ENCODE measurements at places on chromosomes 13 and 19. TPM values are rescaled to one million over a fixed set of nuclear protein-coding genes. Genes with fewer than 3 reads are reported as not detected.

DNA sequence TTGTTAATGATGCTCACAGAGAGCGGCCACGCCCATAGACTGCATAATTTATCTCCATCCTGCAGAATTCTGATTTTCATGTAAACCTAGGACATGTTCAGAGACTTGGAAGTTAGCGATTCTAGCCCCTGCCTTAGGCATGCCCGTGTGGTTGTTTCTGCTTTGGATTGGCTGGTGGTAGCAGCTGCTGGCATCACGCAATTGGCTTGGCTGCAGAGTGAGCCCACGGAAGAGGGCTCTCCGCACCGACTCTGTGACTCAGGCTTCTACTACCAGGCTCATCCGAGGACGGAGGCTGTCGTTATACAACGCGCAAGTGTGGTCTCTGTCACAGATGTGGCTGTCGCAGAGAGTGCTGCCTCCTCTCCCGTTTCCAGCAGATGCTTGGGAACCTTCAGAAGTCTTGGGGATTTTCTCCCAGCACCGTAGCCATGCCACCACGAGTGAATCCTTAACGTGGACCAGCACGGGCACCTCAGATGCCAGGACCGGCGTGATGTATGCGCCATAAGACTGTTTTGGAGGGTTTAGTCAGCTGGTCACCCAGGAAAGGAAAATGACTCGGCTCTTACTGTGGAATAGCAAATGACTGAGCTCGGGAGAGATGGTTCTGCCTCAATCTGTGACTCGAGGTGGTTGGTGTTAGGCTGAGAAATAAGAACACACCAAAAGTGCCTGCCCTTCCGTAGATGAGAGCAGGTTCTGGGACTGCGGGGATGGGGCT is 61.0 kb upstream of the F7 start:
- no peaks in the 10 kb centered on the region for H3K27me3 ChIP-seq
- H3K4me1 ChIP-seq = no peaks in the 10 kb centered on the region
- no peak overlapping the region for H3K4me3 ChIP-seq
- no peak overlapping the region for H3K27ac ChIP-seq
- peaks cover 3% of the 10 kb centered on the region for H3K36me3 ChIP-seq
- no peak for DNase-seq

DNA sequence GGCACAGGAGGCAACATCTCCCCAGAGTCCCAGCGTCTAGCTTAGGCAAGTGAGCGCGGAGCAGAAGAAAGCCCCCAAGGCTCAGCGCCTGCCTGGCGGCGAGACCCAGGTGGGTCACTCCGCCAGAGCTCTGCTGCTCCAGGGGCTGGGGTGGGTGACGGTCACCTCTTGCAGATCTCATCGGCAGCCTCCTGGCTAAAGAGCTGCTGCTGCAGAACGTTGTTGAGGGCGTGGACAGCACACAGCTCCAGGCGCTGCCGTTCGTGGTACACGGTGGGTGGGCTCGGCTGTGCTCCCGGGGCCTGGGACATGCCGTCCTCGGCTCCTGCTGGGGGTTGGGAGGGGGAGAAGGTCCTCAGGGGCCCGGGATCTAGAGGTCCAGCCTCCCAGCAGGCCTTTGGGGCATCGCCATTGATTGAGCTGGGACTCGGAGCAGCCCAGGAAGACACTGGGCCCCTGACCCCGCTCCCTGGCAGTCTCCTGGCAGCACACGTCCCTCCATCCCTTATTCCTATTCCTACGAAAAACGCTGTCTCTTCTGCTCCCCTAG is 795 bp downstream of the JOSD2 start:
- peaks cover 4% of the 10 kb centered on the region for H3K27me3 ChIP-seq
- peaks cover 23% of the 10 kb centered on the region for H3K4me1 ChIP-seq
- peak overlapping the region; percentile 63 for H3K27ac ChIP-seq
- peaks cover 5% of the 10 kb centered on the region for H3K36me3 ChIP-seq
- peak overlapping the region; percentile 79 for H3K4me3 ChIP-seq
- no peak for DNase-seq

DNA sequence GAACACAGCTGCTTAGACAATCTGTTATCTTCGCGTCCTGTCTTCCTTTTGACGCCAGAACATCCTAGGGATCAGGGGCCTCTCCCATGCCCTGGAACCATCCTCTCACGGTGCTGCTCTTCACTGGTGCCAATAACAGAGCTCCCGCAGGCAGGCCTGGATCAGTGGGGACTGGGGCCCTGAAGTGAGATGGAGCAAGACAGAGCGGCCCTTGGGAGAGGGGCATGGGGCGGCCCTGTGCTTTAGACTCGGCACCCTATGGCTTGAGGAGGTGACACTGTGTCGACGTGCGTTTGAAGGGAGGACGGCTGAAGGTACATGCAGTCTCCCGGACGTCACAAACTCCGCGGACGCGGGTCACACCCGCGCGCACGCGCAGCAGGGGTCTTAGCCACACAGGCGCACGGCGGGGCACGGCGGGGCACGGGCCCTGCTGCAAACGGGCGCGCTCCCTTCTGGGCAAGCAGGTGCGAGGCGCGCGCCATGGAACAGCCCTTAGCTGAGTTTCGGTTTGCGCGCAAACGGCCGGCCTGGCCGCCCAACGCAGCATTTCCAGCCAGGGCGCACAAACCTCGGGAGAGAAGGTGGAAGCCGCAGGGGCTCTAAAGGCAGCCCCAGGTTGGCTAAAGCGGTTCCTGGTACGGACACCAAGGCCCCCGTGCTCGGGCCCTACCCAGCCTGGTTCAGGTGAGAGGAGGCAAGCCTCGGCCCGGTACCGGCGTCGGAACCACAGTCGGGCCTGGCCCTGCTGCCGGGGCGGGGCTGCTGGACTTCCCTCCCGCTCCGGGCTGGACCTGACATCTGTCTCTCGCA is 16.5 kb upstream of the RNF17 start:
- no peak overlapping the region for H3K27ac ChIP-seq
- H3K27me3 ChIP-seq = peaks cover 25% of the 10 kb centered on the region
- H3K4me3 ChIP-seq = peak overlapping the region; percentile 5
- H3K4me1 ChIP-seq = peaks cover 11% of the 10 kb centered on the region
- no peaks in the 10 kb centered on the region for H3K36me3 ChIP-seq

DNA sequence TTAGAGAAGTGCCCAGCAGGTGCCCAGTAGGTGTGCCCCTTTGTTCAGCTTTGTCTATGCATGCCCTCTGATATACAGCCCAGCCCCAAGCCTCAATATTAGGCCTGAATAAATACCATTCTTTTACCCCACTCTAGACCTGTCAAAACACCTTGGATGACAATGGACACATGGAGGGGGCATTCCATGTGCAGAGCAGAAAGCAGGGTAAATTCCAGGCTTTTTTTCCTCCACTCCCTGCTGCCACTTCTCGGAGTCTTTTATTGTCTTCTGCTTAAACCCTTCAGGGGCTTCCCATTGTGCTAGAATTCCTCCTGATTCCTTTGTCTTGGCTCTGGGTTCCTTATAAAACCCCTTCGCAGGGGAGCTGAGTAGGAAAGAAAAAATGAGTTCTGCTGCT is 5.8 kb upstream of the FRY start:
- H3K27me3 ChIP-seq = no peaks in the 10 kb centered on the region
- no peak overlapping the region for H3K27ac ChIP-seq
- DNase-seq = no peak

- H3K27me3 ChIP-seq = no peaks in the 10 kb centered on the region
- DNase-seq = peak; percentile 23
- H3K27ac ChIP-seq = no peak overlapping the region
- H3K36me3 ChIP-seq = no peaks in the 10 kb centered on the region
- peaks cover 12% of the 10 kb centered on the region for H3K4me1 ChIP-seq
- H3K4me3 ChIP-seq = no peak overlapping the region
Measured at GRCh38 chr19:685454-685931, 9.3 kb downstream of the FSTL3 start.

The TNPO2 gene
- total RNA-seq = 47.4 TPM

The IL11 gene
- 0.22 TPM for total RNA-seq

- peaks cover 66% of the 10 kb centered on the region for H3K27me3 ChIP-seq
- no peaks in the 10 kb centered on the region for H3K36me3 ChIP-seq
- no peak overlapping the region for H3K4me3 ChIP-seq
- no peak for DNase-seq
Measured at GRCh38 chr19:17950310-17951156, 16.4 kb upstream of the KCNN1 start.

- peaks cover 87% of the 10 kb centered on the region for H3K4me1 ChIP-seq
- peak overlapping the region; percentile 54 for H3K4me3 ChIP-seq
- no peaks in the 10 kb centered on the region for H3K27me3 ChIP-seq
- H3K36me3 ChIP-seq = peaks cover 5% of the 10 kb centered on the region
Measured at GRCh38 chr13:51823359-51823758, 19.4 kb upstream of the DHRS12 start.

- H3K4me3 ChIP-seq = peak overlapping the region; percentile 96
- no peaks in the 10 kb centered on the region for H3K27me3 ChIP-seq
- no peak for DNase-seq
- H3K36me3 ChIP-seq = no peaks in the 10 kb centered on the region
- H3K27ac ChIP-seq = no peak overlapping the region
- peaks cover 20% of the 10 kb centered on the region for H3K4me1 ChIP-seq
Measured at GRCh38 chr19:19900139-19900728, 512 bp upstream of the ZNF93 start.

The ZSCAN22 gene
- total RNA-seq = 0.81 TPM

- H3K27me3 ChIP-seq = no peaks in the 10 kb centered on the region
- peaks cover 89% of the 10 kb centered on the region for H3K4me1 ChIP-seq
- peak; percentile 93 for DNase-seq
- peak overlapping the region; percentile 96 for H3K27ac ChIP-seq
- no peak overlapping the region for H3K4me3 ChIP-seq
Measured at GRCh38 chr19:49469828-49470614, 4.0 kb upstream of the FLT3LG start.

- no peaks in the 10 kb centered on the region for H3K27me3 ChIP-seq
- no peak for DNase-seq
- no peaks in the 10 kb centered on the region for H3K4me1 ChIP-seq
- no peaks in the 10 kb centered on the region for H3K36me3 ChIP-seq
- H3K27ac ChIP-seq = no peak overlapping the region
Measured at GRCh38 chr13:69720278-69720983, 387.2 kb upstream of the ATXN8OS start.

DNA sequence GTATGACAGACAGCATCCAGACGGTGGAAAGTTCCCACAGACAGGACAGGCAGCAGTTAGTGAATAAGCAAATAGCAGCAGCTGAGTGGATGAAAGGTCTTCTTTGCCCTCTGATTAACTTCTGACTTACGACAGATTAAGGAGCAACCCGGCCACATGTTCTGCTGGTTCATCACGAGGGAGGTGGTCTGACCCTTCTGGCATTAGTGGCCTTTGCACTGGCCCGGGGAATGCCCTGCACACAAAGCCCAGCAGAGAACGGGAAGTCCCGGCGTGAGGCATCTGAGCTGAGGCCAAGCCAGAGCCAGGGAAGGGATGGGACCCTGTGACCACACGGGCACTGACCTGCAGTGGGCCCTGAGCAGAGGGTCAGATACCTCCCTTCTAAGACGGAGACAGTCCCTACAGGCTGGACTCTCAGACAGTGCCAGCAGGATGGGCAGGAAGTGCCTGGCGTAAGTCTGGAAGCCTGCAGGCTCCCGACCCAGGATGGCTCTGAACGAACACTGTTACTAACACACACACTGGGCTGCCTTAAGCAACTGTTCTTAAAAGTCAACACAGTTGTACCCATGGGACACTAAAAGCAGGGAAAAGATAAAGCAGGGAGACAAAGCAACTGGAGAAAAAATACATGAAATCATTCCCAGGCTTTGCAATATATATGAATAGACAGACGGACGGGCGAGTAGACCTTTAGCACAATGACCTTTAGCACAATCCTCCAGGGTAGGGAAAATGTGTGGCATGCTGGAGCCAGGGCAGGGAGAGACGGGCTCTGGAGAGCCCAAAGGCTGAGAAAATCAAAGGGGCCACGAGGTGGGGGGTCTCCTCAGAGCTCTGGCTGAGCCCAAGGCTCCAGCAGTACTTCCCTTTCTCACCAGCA is 6.3 kb downstream of the C19orf12 start:
- H3K27ac ChIP-seq = no peak overlapping the region
- H3K4me1 ChIP-seq = peaks cover 61% of the 10 kb centered on the region
- H3K27me3 ChIP-seq = no peaks in the 10 kb centered on the region
- no peak overlapping the region for H3K4me3 ChIP-seq

The DAZAP1 gene
- total RNA-seq = 128 TPM

The PCDH20 gene
- total RNA-seq = not detected

The SPACA4 gene
- not detected for total RNA-seq

DNA sequence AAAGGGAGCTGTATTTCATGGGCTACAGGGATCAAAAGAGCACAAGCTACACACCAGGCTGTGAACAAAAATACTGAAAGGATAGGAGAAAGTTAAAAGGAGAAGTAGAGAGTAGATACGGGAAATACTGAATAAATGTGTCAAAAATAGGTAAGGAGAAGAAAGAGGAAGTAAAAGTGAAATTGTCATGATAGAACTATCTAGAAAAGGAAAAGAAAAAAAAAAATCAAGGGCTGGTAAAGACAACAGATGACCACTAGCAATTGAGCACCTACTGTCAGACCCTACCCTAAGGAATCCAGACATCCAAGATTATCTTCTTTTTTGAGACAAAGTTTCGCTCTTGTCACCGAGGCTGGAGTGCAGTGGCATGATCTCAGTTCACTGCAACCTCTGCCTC is 4.8 kb downstream of the RUBCNL start:
- H3K27ac ChIP-seq = no peak overlapping the region
- H3K4me3 ChIP-seq = no peak overlapping the region
- no peaks in the 10 kb centered on the region for H3K36me3 ChIP-seq
- peaks cover 8% of the 10 kb centered on the region for H3K4me1 ChIP-seq
- peaks cover 21% of the 10 kb centered on the region for H3K27me3 ChIP-seq

DNA sequence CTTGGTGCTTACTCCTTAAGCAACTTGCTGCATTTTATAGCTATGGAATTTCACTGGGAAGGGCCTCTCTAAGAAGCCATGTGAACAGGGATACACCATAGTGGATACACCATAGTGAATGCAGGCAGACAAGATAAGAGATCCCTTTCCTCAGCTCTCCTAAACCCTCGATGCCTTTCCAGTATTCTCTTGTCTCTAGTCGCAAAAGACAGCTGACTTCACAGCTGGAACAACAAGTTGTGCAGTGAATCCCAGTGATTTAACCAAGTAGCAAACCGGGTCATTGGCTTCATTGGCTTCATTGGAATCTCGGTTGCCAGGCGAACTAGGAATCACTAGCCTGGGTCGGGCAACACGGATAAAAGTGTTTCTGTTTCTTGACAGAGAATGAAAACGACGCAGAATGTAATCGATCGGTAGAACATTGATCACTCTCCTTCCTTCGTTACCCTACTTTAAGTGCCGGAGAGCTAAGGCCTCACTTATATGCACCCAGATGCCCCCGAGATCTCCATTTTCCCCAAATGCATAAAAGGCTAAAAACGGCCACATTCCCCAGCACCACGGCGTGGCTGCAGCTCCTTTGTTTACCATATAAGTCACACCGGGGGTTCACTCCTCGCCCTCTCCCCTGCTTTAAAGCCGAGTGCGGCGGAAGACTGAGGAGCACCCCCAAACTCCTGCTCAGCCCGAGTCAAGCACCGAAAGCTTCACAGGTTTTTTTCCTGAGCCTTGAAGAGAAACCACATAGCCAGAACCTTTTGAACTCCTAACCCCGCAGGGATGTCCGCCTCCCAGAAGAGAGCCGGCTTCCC is 674 bp downstream of the TRPC4 start:
- H3K27ac ChIP-seq = no peak overlapping the region
- no peaks in the 10 kb centered on the region for H3K36me3 ChIP-seq
- H3K4me3 ChIP-seq = no peak overlapping the region
